ENCODE measurements at places on chromosomes 1 and 21.

DNA sequence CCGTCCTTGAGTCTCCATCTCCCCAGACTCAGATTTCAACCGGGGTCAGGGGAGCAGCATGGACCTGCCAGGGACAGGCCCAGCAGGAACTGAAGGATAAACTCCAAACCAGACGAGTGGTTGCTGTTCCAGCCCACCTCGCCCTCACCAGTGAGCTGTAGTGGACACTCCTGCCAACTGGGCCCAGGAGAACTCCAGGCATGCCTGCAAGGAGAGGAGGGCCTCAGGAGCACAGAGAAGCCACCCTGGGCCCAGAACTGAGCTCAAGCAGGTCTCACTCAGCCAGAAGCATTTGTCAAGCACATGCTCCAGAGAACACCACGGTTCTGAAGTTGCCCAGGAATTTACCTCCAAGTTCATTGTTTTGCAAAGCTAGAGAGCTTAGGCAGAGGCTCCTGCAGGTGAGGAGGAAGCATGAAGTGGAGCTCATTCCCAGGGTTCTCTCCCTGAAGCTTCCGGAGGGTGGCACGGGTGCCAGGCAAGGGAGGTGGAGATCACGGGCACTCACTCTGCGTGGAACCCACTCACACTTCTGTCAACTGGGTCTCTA, 61.0 kb downstream of the MATN1 start:
- no peak for DNase-seq

GRCh38 chr1:169363046-169363730, 4.4 kb downstream of the NME7 start:
- peak; percentile 51 for DNase-seq

- no peak for DNase-seq
Measured at GRCh38 chr1:56710646-56711045, 65.5 kb downstream of the PRKAA2 start.

DNA sequence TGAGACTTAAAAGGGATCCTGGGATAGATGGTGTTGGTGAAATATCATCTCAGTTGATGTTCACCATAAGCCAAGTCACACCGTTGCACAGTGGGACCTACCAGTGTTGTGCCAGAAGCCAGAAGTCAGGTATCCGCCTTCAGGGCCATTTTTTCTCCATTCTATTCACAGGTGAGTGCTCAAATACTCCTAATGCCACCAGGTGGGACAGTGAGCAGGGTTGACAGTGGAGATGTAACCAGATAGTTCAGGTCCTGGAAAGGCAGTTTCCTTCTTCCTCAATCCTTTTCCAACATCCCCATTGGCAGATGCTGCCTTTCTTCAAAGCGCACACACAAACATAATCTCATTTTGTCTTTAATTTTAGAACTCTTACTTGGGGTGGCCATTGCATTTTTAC, 11.6 kb downstream of the CD160 start:
- no peak for DNase-seq

- no peak for DNase-seq
Measured at GRCh38 chr1:94907136-94907535, 19.8 kb downstream of the CNN3 start.
